Activated CD8-positive, alpha-beta memory T cell treated with anti-CD3 and anti-CD28 coated beads, Interleukin-2, amount 50 U/mL, for 48 hours (primary cell): ENCODE measurements at places on chromosomes 1 and 21.

DNA sequence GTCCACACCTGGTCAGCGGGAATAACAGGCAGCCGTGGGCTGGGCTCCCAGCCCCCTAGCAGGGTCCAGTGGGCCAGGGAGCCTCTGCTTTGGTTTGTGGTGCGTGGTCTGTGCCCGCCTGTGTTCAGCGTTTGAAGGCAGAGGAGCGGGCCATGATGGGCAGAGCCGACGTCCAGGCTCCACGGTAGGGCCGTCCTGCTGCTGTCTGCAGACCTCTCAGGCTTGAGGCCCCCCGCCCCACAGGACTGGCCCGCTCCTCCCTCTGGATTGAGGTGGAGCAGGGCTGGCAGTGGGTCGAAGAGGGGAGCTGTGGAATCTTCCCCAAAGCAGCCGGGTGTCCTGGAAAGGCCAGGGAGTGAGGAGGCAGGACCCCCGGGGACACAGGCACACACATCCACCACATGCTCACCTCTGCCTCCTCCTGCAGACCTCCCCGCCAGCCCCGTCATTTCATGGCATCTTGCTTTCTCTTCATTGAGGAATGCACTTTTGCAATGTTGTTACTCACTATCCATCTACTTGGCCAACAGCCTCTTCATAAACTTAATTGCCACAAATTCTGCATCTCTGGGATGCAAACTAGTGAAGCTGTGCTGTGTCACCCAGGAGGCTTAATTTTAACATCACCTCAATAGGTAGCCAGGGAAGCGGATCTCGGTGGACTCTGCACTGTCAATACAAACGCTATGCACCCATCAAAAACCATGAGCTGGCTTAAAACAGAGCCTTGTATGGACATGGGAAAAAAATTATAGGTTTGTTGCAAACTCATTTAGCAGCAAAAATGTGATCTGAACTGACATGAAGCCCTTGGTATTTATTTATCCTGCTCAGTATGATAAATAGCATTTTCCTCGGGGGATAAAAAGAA, 85.9 kb downstream of the PDE9A start:
- no peak for DNase-seq

- DNase-seq: no peak
These were observed 144.7 kb upstream of the SPATA6 start for GRCh38 chr1:48616710-48617109.

DNA sequence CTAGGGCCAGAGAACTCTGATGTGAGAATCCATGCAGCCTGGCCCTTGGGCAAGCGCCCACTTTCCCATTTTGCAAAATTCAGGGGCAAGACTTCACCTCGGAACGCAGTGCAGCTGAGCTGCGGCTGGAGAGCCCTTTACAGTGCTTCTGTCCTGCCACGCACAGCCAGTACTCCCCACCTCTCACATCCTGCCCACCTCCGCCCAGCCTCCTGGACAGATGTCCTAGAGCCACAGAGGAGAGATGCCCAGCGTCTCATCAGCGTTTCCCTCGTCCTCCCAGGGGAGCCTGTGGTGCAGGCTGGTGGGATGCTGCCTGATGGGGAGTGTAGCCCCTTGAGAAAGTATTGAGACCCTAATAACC, 29.6 kb downstream of the RUNX3 start:
- DNase-seq: peak; percentile 65

GRCh38 chr1:71885171-71885570, 397.2 kb downstream of the NEGR1 start:
- DNase-seq: no peak

GRCh38 chr1:217494767-217495166, 136.1 kb downstream of the GPATCH2 start:
- no peak for DNase-seq

DNA sequence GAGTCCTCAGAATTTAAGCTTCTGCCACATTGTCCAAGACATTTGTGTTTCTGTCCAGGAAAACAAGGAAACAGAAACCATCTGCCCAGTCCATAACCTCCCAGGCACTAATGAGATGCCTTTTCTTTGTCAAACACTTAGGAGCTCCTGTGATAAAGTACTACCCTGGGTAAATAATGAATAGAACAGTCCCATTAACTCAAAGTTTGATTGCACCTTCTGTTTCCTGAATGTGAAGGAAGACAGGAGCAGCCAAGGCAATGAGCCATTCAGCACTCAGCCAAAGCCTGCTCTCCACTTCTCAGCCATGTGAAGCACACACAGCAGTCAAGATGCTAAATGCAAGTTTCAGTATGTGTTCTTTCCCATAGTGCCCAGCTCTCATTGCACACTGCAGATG, 199.8 kb downstream of the SEC16B start:
- no peak for DNase-seq

DNA sequence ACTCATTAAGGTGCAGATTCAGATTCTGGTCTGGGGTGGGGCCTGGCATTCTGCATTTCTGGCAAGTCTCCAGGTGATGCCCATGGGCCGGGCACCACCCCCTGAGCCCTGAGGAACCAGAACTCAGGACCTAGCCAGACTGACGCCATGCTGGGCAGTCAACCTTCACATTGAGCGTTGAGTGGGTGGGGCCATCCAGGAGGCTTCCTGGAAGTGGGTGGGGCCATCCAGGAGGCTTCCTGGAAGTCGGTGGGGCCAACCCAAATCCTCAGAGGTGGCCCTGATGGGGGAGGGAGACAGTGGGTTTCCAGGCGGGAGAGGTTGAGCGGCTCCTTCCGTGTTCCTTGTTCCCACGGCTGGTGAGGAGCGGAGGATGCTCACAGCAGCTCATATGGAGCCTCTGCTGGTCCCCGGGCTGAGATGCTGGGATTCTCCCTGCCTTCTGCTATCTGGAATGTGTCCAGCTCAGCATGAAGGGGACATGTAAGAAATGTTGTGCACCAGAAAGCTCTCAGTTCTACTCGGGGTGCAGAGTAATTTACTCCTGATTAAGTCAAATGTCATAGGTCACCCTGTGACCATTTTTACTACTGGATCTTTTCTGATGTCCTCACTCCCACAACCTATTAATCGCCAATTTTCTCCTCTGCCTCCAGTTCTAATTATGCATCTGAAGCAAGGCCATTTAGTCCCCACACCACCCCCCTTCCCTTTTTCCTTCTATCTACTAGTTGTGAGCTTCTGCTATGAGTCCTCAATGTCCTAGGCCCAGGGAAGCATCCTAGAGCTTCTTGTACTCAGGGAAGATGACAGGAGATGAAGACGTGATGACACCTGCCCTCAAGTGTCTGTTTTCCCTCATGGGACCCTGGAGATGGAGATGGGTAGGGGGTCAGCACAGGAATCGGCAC, 435.4 kb downstream of the PTPRU start:
- DNase-seq: no peak

GRCh38 chr1:229237320-229237719, 33.6 kb upstream of the RAB4A start:
- DNase-seq: no peak

DNA sequence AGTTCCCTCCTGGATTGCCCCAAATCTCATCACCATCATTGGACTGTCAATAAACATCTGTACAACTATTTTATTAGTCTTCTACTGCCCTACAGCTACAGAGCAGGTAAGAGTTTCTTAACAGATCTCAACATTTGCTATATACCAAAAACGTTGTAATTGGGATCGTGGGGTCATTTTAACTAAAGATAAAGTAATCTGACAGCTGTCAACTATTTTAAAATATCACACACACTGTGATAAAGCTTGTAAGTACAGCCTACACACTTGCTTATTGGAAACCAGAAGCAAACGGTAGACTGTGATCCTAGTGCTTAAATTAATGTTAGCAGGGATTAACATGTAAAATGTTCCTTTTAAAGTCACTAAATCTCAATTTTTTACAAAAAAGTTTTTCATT, 7.9 kb downstream of the CEPT1 start:
- DNase-seq: no peak

DNA sequence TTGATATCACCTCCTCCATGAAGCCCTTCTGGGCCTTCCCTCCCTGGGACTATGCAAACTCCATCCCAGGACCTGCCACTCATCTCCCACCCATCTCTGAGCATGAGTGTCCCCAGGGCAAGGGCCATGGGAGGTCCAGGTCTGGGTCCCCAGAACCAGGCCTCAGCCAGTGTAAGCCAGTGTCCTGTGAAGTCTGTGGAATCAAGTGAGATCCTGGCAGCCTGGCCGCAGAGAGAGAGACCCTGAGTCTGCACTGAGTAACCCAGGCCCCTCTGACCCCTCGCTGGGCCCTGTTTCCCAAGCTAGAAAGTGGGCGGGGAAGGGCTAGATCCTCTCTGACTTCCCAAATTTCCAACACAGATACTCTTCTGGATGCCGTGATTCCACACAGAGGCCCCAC, 132.7 kb downstream of the DMRTB1 start:
- no peak for DNase-seq
